ENCODE measurements at places on chromosomes 12 and 14. TPM values are rescaled to one million over a fixed set of nuclear protein-coding genes. Genes with fewer than 3 reads are reported as not detected.

Gene ANG
- 3.9 TPM for total RNA-seq

Gene KRT74
- not detected for total RNA-seq

Gene PPP4R4
- total RNA-seq: not detected

Gene NOP9
- 27.2 TPM for total RNA-seq

Gene GPR68
- total RNA-seq: not detected

Gene PKP2
- 3.9 TPM for total RNA-seq

Gene CIDEB
- total RNA-seq: 0.39 TPM

Gene PRPH
- total RNA-seq: not detected

Gene SLC6A12
- not detected for total RNA-seq

Gene CLEC7A
- total RNA-seq: 1.1 TPM

Gene FBLN5
- 36.8 TPM for total RNA-seq

Gene CMTM5
- not detected for total RNA-seq

Gene SERPINA9
- not detected for total RNA-seq

Gene NGB
- not detected for total RNA-seq

Gene GLIPR1
- 2.6 TPM for total RNA-seq

Gene SPX
- 2.4 TPM for total RNA-seq

Gene ENO2
- total RNA-seq: 6.2 TPM

Gene TRPV4
- total RNA-seq: not detected

Gene BEST3
- 163 TPM for total RNA-seq

Gene TCL1B
- not detected for total RNA-seq

Gene INHBC
- total RNA-seq: not detected

Gene PHETA1
- total RNA-seq: 15.3 TPM

Gene DNAH10
- 0.18 TPM for total RNA-seq

Gene SPSB2
- total RNA-seq: 5.4 TPM

Gene ARHGEF40
- total RNA-seq: 13.7 TPM

Data from gastrocnemius medialis (tissue), 4 donors.